ENCODE measurements at places on chromosomes 2 and 18. TPM values are rescaled to one million over a fixed set of nuclear protein-coding genes. Genes with fewer than 3 reads are reported as not detected.

- no peaks in the 10 kb centered on the region for H3K4me1 ChIP-seq
- no peak for DNase-seq
- no peak overlapping the region for H3K27ac ChIP-seq
- H3K4me3 ChIP-seq = no peak overlapping the region
- no peaks in the 10 kb centered on the region for H3K36me3 ChIP-seq
These were observed 61.3 kb upstream of the TXNDC2 start for GRCh38 chr18:9824474-9824832.

The GLI2 gene
- 0.28 TPM for total RNA-seq

GRCh38 chr18:79547413-79548076 lies 132.1 kb upstream of the CTDP1 start:
- H3K36me3 ChIP-seq = no peaks in the 10 kb centered on the region
- H3K27ac ChIP-seq = no peak overlapping the region
- no peak overlapping the region for H3K4me3 ChIP-seq
- H3K4me1 ChIP-seq = no peaks in the 10 kb centered on the region

The DNAJC5G gene
- not detected for total RNA-seq

The MYCN gene
- not detected for total RNA-seq

GRCh38 chr2:68357605-68358337 lies 7.3 kb upstream of the PLEK start:
- H3K27me3 ChIP-seq = no peaks in the 10 kb centered on the region
- no peak overlapping the region for H3K27ac ChIP-seq
- DNase-seq = peak; percentile 46

GRCh38 chr2:47891369-47892337 lies 14.6 kb downstream of the FBXO11 start:
- H3K27me3 ChIP-seq = no peaks in the 10 kb centered on the region
- no peak overlapping the region for H3K27ac ChIP-seq
- no peak for DNase-seq
- peaks cover 34% of the 10 kb centered on the region for H3K4me1 ChIP-seq
- H3K36me3 ChIP-seq = peaks cover 28% of the 10 kb centered on the region
- H3K4me3 ChIP-seq = no peak overlapping the region

The DSC1 gene
- not detected for total RNA-seq

DNA sequence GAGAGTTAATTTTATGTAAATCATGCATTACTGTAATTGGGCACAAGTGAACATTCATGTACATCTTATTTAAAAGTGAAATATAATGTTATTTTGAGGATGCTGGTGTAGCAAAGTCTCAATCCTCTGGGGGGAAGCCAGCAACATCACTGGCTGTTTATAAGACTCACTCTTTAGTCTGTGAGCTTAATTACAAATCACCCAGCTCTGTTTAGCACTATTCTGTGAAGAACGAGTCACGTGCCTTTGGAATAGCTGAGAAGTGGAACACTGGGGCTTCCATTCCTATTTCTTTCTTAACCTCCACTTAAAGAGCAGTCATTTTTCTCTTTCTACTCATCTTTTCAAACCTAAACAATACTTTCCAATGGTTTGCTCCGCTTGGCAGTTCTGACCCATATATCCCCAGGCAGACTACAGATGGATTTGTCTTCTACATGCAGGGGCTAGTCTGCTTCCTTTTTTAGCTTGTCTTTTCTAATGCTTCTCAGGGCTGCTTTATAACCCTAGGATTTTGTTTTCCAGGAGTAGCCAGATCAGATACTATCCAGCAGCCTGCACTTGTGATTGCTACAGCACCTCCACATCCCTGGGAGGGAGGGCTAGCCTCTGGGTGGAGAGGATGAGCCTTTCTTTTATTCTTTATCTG lies 95.3 kb upstream of the CAVIN2 start:
- H3K27ac ChIP-seq = no peak overlapping the region
- H3K4me3 ChIP-seq = no peak overlapping the region
- H3K27me3 ChIP-seq = peaks cover 33% of the 10 kb centered on the region
- H3K4me1 ChIP-seq = no peaks in the 10 kb centered on the region
- no peak for DNase-seq

The ABHD1 gene
- total RNA-seq = 0.29 TPM

The SESTD1 gene
- 7.7 TPM for total RNA-seq

The OTOS gene
- not detected for total RNA-seq

GRCh38 chr2:223786943-223787342 lies 50.4 kb downstream of the AP1S3 start:
- no peak overlapping the region for H3K27ac ChIP-seq
- H3K36me3 ChIP-seq = peaks cover 12% of the 10 kb centered on the region
- H3K4me1 ChIP-seq = peaks cover 3% of the 10 kb centered on the region
- H3K4me3 ChIP-seq = no peak overlapping the region

DNA sequence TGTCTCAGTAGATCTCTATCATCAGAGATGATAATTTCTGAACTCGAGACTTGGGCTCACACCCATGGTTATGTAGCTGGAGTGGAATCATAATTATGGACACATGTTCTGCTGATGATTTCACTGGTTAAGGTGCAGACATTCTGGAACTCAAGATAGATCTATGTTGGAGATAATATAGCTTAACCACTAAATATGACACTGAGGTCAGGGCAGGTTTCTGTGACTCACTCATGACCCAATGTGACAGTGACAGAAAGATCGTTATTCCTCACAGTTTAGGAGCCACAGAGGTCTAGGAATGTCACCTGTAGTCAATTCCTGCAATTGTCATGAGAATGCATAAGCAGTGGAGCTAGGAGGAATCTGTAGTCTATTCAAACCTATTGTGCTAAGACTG lies 828.6 kb downstream of the TRIB2 start:
- H3K27ac ChIP-seq = no peak overlapping the region
- H3K27me3 ChIP-seq = no peaks in the 10 kb centered on the region
- H3K4me1 ChIP-seq = no peaks in the 10 kb centered on the region
- no peak for DNase-seq

DNA sequence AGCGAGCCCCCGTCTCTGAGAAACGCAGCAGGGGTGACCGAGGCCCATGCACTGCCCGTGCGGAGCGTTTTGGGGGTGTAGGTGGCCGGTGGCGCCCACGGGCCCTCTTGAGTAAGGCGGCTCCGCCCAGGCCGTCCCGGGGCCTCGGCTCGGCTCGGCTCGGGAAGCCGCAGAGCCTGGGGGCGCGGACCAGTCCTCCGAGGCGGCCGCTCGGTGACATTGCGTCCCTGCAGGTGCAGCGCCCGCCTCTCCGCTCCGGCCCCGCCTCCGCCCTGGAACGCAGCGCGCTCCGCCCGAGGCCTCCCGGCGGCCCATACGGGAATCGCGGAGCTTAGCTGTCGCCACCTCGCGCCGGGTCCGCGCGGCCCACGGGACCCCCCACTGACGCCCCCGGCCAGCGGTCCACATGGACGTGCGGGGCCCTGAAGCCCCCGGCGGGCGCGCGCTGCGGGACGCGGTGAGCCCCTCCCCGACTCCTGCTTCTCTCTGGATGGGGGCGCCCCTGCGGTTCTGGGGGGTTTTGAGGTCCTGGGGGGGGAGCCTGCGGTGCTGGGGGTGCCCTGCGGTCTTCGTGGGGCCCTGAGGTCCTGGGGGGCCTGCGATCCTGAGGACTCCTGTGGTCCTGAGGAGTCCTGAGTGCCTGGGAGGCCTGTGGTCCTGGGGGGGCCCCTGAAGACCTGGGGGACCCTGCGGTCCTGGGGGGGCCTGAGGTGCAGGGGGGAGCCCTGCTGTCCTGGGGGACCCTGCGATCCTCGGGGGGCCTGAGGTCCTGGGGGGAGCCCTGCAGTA lies at the start of gene HSBP1L1:
HSBP1L1 (plus strand) TSS at position 314 of the 789 bp plus-strand sequence; CDS start at position 407, 93 bp downstream.
- peaks cover 5% of the 10 kb centered on the region for H3K36me3 ChIP-seq
- peaks cover 55% of the 10 kb centered on the region for H3K4me1 ChIP-seq
- H3K27me3 ChIP-seq = peaks cover 23% of the 10 kb centered on the region
- DNase-seq = peak; percentile 70

- H3K4me1 ChIP-seq = no peaks in the 10 kb centered on the region
- DNase-seq = no peak
- H3K4me3 ChIP-seq = no peak overlapping the region
- peaks cover under 1% of the 10 kb centered on the region for H3K36me3 ChIP-seq
These were observed 20.5 kb upstream of the ACAA2 start for GRCh38 chr18:49833814-49834213.

- no peak overlapping the region for H3K27ac ChIP-seq
- H3K27me3 ChIP-seq = no peaks in the 10 kb centered on the region
- peaks cover 2% of the 10 kb centered on the region for H3K4me1 ChIP-seq
These were observed 35.0 kb downstream of the SMARCAL1 start for GRCh38 chr2:216447293-216447692.

DNA sequence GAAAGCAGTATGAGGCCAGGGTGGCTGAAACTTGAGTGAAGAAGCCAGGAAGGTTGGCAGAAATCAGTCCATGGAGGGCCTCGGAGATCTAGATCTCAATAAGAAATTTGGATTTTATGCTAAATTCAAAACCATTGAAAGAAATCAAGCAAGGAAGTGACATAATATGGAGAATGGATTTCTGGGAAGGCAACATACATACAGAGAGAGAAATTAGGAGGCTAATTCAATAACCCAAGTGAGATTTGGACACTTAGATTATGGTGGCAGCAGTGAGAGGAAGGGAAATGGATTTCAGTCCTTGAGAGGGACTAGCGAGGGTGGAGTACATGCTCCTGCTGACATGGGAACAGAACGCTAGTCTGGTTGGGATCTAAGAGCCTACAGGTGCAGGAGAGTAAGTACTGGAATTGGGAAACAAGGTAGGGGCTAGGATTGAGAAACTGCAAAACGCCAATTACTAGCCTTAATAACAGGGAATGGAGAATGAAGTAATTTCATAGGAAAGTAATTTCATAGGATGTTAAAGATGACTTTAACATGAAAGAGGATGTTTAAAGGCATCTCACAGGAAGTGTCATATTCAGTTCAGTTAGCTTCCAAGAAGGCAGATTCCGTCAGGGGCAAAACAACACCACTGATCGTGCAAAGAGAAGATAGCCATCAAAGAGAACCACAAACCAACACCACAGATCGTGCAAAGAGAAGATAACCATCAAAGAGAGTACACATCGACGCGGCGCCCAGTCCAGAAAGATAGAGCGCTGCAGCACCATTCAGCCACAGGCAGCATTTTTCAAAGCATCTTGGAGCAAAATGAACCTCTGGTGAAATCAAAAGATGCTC lies 27.2 kb downstream of the CDKL4 start:
- peak overlapping the region; percentile 49 for H3K4me3 ChIP-seq
- peak overlapping the region; percentile 97 for H3K27ac ChIP-seq
- H3K36me3 ChIP-seq = peaks cover 43% of the 10 kb centered on the region
- peak; percentile 94 for DNase-seq

The UXS1 gene
- total RNA-seq = 90.0 TPM

DNA sequence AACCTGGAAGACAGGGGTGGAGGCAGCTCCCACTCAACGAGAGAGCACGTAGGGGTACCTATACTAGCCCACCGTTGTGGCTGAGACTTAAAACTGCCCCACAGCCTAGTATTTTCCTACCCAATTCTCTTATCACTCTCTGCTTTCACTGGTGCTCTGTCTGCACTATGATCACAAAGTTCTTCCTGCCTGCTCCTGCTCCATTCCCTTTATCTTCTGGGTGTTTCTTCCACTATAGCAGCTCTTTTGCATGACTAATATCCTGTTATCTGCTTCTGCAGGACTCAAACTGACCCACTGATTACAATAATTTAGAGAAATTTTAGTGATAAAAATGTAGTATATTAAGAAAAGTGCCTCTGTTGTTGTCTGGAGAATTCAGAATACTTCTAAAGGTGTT lies 184.8 kb downstream of the LRP1B start:
- H3K27ac ChIP-seq = no peak overlapping the region
- no peaks in the 10 kb centered on the region for H3K27me3 ChIP-seq
- H3K36me3 ChIP-seq = no peaks in the 10 kb centered on the region
- no peaks in the 10 kb centered on the region for H3K4me1 ChIP-seq
- DNase-seq = no peak

DNA sequence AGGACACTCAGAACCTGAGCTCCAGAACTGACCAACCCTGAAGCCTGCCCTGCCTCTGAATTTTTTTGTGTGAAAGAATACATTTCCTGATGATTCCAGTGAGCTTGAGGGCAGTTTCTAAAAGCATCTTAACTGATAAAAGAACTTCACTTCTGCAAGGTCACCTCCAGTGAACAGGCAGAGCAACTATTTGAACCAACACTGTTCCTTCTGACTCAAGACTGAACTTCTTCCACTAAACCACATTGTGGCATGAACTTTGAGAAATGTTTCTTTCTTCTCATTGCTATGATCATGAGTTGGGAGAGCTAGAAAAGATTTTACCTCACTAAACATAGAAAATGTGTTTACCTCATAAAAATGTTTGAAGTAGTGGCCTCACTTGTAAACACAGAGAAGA lies 83.8 kb upstream of the SERTAD2 start:
- H3K27me3 ChIP-seq = no peaks in the 10 kb centered on the region
- no peak for DNase-seq
- H3K36me3 ChIP-seq = peaks cover 23% of the 10 kb centered on the region
- peaks cover 45% of the 10 kb centered on the region for H3K4me1 ChIP-seq
- H3K4me3 ChIP-seq = peak overlapping the region; percentile 18
- peak overlapping the region; percentile 75 for H3K27ac ChIP-seq

DNA sequence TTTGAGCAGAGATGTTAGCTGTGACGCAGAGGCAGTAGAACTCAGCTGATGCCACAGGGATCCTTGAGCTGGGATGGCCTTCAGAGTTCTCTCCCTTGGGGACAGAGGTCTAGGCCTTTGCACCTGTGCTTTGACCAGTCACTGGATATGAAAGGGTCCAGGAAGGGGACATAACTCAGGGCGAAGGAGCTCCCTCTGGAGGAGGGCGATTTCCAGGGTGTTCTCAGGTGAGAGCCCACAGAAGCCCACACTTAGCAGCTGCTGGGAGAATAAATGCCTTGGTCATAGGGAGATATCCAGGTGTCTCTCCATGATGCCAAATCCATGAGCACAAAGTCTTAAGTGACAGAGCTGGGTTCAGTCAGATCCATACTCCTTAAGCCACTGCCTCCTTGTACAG lies 369.2 kb downstream of the NYAP2 start:
- no peak overlapping the region for H3K4me3 ChIP-seq
- no peak for DNase-seq
- H3K27ac ChIP-seq = no peak overlapping the region
- no peaks in the 10 kb centered on the region for H3K36me3 ChIP-seq
